ENCODE measurements at places on chromosomes 16 and 17.

- no peak for DNase-seq
These were observed 182.8 kb downstream of the FTO start for GRCh38 chr16:53886482-53887378.

DNA sequence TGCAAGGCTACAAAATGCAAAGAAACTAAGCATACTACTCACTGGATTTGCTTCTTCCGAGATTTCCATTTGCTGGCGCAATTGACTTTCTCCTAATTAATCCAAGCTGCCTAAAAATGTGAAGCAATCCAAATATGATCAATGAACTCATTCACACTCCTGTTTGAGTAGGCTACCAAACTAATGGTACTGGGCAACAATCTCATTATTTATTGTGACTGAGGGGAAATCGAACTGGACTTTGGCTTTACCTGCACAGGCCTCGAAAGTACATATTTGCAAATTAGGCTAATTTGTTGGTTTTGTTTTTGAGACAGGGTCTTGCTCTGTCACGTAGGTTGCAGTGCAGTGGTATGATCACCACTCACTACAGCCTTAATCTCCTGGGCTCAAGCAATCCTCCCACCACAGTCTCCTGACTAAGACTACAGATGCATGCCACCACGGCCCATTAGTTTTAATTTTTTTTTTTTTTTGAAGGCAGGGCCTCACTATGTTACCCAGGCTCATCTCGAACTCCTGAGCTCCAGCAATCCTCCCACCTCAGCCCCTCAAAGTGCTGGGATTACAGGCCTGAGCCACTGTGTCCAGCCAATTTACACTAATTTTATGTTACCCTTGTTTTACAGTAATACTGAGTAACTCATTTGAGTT, 2.6 kb downstream of the ERI2 start:
- no peak for DNase-seq

GRCh38 chr17:77346765-77347164, 206.0 kb downstream of the SEC14L1 start:
- DNase-seq, result no peak

GRCh38 chr17:45225051-45225700, 3.5 kb downstream of the FMNL1 start:
- DNase-seq, result no peak

GRCh38 chr16:30025574-30025973, 2.6 kb downstream of the C16orf92 start:
- no peak for DNase-seq

GRCh38 chr17:21282231-21282630, 2.3 kb upstream of the MAP2K3 start:
- no peak for DNase-seq

- no peak for DNase-seq
These were observed 627 bp upstream of the TSPOAP1 start for GRCh38 chr17:58329035-58329809.

- no peak for DNase-seq
These were observed 397.7 kb upstream of the PMFBP1 start for GRCh38 chr16:72569677-72570076.

DNA sequence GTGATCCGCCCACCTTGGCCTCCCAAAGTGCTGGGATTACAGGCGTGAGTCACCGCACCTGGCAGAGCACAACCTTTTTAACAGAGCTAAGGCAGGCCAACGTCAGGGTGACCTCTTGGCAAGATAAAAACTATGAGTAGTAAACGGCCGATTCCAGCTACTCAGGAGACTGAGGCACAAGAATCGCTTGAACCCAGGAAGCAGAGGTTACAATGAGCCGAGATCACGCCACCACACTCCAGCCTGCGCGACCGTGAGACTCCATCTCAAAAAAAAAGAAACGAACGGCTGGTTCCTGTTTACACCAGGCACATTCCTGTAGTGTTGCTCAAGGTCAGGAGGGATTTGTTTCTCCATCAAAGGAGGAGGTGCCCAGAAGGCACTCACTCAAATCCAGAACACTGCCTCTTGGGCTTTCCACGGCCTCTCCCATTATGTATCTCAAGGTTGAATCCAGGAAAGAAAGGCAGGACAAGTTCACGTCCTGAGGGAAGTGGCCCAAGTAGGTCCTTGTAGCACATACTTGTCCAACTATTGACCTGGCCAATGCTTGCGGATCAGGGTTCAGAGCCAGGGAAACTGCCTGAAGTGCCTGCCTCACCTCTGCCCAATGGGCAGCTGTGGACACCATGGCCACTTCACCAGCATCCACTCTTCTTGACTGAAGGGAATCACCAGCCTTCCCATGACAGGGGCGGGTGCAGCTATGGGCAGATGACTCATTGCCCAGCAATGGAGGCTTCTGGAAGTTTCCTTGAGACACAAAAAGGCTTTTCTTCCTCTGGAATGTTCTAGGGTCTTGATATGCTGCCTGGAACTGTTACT, 13.5 kb downstream of the KNOP1 start:
- DNase-seq, result no peak

DNA sequence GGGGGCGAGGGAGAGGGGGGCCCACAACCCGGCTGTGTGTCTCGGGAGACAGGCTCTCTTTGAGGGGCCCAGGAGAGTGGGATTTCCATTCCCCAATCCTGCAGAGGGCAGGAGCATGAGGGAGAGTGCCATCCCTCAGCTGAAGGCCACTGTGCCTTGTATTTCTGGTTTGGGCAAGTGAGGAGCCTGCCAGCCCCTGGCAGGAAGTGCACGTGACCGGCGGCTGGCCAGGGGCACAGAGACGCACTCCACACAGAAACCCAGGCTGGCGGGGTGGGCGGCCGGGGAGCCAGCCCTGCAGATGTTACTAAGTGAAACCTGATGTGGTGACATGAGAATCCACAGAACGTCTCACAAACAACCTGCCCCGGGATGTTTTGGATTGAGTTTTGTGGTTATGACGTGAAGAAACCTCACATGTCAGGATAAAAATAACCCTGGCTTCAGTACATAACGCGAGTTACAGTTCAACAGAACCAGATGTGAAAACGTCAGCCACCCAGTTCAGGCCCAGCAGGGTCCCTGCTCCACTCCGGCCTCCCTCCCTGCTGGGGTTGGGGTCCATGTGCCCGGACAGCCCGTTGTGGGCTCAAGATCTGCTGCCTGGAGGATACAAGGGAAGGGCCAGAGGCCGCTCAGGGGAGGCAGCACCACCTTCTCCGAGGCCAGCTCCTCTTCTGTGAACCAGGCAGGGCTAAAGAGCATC, 51.7 kb upstream of the MTSS2 start:
- DNase-seq, result no peak

- DNase-seq, result no peak
These were observed 33.9 kb downstream of the PDIA2 start for GRCh38 chr16:316741-317464.
